BJ (cell line): ENCODE measurements at places on chromosomes 2 and 18. TPM values are rescaled to one million over a fixed set of nuclear protein-coding genes. Genes with fewer than 3 reads are reported as not detected.

VSNL1 gene
- not detected in 2 replicates for polyA plus RNA-seq

AMER3 gene
- polyA plus RNA-seq: not detected in 2 replicates

SERPINB5 gene
- not detected in 2 replicates for polyA plus RNA-seq

GAREM2 gene
- 1.3 and 2.3 TPM in 2 replicates for polyA plus RNA-seq

DLX2 gene
- polyA plus RNA-seq: 0.16 and 0.20 TPM in 2 replicates

C1QL2 gene
- not detected in 2 replicates for polyA plus RNA-seq

PPP4R3B gene
- 9.8 and 24.8 TPM in 2 replicates for polyA plus RNA-seq

OSGEPL1 gene
- 3.2 and 5.3 TPM in 2 replicates for polyA plus RNA-seq

RTTN gene
- polyA plus RNA-seq: 5.4 and 8.2 TPM in 2 replicates
